ENCODE measurements at places on chromosomes 1 and 21.

DNA sequence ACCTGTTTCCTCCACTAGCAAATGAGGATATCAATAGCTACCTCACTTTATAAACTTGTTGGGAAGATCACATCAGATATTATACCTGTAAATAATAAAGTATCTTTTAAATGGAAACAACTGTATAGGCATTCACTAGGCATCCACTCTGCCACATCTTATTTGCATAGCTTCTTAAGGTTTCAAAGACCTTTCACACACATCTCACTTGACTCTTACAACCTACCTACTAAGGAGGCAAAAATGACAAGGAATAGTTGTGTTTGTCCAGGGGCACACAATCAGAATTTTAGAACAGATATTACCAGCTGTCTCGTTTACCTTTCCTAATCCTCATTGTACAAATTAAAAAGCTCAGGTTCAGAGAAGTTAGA lies 51.5 kb downstream of the VANGL2 start:
- no peak for DNase-seq

GRCh38 chr1:63547621-63548294 lies 24.4 kb downstream of the EFCAB7 start:
- DNase-seq, result peak; percentile 96

DNA sequence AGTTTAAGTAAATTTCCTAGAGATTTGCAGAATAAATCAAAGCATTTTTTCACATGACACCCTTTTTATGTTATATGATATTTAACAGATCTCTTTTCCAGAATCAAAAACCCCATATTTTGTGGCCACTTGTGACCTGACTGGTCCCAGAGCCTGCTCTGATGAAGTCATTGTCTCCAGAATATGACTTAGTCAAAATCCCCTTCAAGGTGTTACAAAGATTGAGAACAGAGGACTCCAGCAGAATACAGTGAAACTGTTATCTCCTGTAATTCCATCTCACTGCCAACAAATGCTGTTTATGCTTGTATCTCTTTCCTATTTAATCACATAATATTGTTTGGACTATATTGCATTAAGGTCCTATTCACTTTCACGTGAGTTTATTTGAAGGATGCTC lies 25.6 kb downstream of the RGS1 start:
- DNase-seq, result no peak

DNA sequence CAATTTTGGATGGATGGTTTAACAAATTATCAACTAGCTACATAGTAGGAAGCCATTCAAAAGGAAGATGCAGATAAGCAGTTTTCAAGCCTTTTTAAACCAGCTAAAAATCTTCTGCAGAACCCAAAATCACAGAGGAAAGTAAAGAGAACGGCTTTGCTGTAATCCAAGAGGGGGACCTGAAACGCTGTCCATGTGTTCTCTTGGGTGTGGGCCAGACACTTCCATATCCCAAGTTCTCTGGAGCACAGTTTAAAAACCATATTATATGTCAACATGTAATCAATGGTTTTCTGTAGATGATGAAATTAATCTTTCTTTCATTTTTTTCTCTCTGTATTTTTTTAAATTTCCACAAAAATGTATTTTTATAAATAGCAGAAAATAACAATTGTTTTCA lies 90.5 kb downstream of the SELENOF start:
- DNase-seq, result no peak

GRCh38 chr1:28480308-28480707 lies 25.5 kb upstream of the RCC1 start:
- no peak for DNase-seq

- DNase-seq, result peak; percentile 11
These were observed 17.8 kb downstream of the SLC16A1 start for GRCh38 chr1:112938210-112938609.

DNA sequence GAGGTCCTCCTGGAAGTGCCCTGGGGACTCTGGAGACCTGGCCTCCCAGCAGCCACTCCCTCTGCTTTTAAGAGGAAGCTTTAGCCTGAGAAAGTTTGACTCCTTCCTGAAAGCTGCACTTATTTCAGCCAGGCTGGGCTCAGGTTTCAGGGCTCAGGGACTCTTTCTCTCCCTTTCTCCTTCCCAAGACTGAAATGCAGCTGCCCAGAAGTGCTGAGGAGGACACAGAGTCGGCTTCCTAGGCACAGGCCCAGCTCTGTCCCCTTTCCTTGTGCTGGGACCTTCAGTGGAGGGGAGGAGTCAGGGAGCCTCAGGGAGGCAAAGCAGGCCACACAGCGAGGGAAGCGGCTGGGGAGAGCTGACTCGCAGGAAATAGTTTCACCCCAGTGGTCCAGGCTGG lies 137.3 kb downstream of the NAV1 start:
- peak; percentile 31 for DNase-seq

DNA sequence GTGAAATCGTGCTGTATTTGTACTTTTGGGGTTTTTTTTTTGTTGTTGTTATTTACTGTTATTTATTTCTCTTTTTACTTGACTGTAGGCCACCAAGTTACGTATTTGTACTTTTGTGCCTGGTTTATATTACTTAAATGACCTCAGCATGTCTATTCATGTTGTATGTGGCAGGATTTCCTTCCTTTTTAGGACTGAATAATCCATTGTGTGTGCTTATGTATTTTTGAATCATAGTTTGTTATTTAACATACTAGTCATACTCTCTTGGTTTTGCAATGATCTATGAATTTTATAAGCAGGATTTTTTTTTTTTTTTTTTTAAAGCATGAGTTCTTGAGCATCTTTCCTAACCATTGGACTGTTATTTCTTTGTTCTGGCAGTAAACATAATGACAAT lies 51.2 kb downstream of the RNF2 start:
- DNase-seq, result peak; percentile 33

- no peak for DNase-seq
These were observed 1.5 kb upstream of the FBLIM1 start for GRCh38 chr1:15757016-15757543.

DNA sequence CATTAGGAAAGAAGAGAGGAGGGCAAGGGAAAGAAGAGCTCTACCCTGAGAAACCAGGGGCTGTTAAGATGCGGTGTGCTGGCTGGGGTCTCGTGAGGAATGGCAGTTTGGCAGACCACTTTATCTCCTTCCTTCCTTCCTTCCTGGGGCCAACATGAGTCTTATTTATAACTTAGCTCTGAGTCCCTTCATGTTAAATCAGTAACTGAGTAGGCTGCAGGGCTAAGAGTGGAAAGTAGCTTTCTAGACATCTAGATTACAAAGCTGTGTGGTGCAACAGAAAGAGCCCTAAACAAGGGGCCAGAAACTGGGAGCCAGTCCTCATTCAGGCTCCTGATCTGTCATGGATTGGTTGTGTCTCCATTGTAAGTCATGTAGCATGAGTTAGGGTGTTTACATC lies 135.4 kb upstream of the DUSP10 start:
- no peak for DNase-seq

- DNase-seq, result no peak
These were observed 9.6 kb downstream of the CTPS1 start for GRCh38 chr1:40989066-40989465.

- DNase-seq, result no peak
These were observed 98.3 kb upstream of the IPO9 start for GRCh38 chr1:201730611-201731010.

DNA sequence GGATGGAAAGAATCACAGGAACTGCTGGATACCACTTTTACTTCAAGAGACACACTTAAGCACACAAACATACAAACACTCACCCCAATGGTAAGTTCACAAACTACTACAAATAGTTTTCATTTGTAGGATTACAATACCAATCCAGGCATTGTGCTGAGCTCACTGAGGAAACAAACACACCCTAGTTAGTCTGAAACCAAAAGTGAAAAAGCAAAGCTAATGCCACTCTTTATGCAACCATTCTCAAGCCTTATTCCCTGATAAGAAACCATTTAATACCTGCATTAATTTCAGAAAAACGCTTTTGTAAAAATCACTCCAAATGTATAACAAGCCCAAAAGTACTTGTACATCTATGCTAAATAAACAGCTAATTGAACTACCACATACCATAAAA lies 38.3 kb downstream of the RNF115 start:
- no peak for DNase-seq

- DNase-seq, result no peak
These were observed 3.4 kb downstream of the DHRS3 start for GRCh38 chr1:12614402-12615158.
